ENCODE measurements at places on chromosomes 11 and 22.

DNA sequence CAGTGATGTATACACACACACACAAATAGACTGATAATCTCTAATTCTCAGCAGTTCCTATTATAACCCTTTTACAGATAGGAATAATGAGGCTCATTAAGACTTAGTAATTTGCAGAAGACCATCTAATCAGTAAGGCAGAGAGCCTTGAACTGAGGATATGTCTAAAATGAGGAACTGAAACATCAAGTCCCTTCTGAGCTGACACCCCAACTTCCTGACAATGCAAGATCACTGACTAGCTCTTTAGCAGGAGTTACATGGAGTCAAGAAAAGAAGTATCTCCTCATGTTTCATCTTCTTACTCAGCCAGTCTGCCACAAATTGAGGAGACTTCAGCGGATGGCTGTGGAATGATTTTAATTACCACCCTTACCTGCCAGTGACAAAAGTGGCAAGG is 193.0 kb downstream of the MSANTD4 start:
- DNase-seq = no peak

- DNase-seq = no peak
Measured at GRCh38 chr22:36104435-36104834, 56.1 kb downstream of the APOL3 start.

DNA sequence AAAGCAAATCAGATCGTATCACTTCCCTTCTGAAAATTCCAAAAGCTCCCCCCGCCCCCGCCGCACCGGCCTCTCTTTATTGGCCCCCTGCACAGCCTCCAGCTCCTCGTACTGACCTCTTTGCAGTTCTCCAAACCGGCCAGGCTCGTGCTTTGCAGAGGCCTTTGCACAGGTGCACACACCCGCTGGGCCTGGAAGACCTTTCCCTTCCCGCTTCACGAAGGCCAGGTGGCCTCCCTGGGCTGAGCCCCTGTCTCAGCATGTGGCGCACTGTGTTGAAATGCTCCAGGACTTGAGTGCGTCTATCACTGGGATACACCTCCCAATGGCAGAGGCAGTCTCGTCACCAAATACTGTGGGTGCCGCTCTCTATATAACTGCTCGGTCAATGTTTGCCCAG is 13.2 kb upstream of the ADA2 start:
- DNase-seq = no peak

GRCh38 chr11:66849501-66850234 is 6.4 kb downstream of the RCE1 start:
- DNase-seq = no peak

DNA sequence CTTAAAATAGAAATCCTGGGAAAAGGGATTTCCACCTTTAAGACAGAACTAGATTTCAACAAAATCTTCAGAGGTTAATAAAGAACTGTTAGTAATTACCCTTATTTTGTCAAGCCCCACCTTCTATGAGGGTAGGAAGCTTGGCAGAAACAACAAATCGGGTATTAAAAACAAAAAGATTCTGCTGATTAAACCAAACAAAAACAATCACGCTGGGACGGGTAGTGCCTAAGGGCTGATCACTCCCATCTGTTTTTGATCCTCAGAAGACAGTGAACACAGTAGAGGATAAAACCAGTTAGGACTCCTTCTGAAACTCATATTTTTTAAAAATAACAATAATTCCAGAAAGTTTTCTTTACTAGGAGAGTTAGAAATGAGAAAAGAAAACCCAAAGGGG is 441.3 kb upstream of the API5 start:
- DNase-seq = no peak

DNA sequence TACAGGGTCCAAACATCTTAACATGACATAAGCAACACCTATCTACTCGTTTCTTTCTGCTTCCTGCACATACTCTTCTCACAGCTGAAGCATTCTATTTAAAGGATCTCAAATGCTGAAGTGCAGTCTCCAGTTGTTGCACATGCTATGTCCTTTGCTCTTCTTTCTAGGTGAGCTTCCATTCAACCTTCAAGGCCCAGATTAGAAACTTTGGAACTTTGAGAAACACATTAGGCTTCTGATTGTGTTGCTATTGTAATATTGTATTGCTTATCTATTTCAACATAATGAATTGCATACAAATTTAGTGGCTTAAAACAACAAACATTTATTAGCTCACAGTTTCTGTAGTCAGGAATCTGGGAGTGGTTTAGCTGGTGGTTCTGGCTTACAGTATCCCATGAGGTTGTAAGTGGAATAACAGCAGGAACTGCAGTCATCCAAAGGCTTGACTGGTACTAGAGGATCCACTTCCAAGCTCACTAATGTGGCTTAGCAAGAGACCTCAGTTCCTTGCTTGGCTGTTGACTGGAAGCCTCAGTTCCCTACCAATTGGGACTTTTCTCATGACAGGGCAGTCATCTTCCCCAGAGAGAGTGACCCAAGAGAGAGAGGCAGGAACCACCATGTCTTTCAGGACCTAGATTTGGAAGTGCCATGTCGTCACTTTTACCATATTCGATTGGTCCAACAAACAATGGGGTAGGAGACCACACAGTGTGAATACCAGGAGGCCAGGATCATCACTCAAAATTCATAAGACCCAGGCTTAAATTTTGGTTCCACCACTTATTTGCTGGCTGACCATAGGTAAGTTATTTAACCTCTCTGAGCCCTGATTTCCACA is 27.2 kb upstream of the RASSF10 start:
- DNase-seq = no peak

DNA sequence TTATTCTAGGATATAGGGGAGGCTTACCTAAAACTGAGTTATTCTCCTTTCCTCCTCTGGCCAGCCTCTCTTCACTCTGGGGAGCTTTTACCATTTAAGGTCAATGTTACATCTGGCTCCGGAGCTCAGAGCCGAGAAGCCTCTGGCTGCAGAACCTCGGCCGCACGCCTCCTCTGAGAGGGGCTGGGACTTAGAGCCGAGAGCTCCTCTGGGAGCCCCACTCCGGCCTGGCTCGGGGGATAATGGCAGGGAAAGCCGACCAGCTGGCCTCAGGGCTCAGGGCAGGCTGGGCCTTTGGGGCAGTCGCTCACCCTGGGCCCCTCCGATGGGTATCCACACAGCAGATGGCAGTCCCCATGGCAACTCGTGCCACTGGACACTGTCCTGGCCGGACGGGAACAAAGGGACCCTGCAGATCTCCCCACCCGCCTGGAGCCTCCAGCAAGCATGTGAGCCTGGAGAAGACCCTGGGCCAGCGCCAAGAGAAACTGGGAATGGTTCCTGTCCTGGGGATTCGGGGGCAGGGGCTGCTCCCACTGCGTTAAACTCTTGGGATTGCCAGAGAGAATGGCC is at the start of gene IRAG1:
Gene IRAG1 (minus strand): TSS at position 247 of the 573 bp plus-strand sequence. CDS start 153 bp downstream, at position 94.
- DNase-seq = no peak

DNA sequence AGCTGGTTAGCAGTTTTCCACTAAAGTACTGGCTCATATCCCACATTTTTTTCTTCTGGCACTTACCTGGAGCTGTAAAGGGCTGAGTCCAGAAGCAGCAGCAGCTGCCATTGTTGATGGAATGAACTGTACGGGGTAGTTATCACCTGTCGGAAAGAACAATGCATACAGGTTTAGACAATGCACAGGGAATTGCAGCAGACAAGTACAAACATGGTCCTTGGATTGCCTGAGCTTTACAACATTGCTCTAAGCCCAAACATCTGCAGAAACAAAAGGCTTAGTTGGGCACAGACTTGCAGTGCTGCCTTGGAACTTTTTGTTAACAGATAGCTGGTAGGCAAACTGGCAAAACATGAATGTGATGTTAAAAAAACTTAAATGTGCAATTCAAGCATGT is 258.8 kb downstream of the SOX6 start:
- DNase-seq = no peak

- DNase-seq = no peak
Measured at GRCh38 chr22:47094861-47095330, 332.4 kb downstream of the TBC1D22A start.

GRCh38 chr11:30565027-30565426 is 21.1 kb downstream of the MPPED2 start:
- DNase-seq = no peak

GRCh38 chr11:19845626-19846025 is 133.0 kb downstream of the NAV2 start:
- no peak for DNase-seq

GRCh38 chr11:72026090-72026489 is 27.4 kb downstream of the IL18BP start:
- no peak for DNase-seq

DNA sequence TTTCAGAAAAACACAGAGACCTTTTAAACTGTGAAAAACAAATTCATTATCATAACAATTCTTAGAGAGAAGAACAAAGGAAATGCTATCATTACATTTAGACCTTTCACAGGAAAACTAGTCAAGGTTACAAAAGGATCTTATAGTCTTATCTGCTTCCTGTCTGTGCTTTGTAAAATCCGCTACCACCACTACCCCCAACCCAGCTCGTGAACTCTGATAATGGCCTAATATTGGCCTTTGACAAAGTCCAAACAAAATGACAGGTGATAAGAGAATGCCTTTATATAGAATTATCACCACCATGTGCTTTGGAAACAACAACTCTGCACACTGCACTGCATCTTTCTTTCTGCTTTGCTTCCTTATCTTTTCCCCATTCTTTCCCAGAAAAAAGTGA is 272.5 kb downstream of the SBF2 start:
- no peak for DNase-seq

DNA sequence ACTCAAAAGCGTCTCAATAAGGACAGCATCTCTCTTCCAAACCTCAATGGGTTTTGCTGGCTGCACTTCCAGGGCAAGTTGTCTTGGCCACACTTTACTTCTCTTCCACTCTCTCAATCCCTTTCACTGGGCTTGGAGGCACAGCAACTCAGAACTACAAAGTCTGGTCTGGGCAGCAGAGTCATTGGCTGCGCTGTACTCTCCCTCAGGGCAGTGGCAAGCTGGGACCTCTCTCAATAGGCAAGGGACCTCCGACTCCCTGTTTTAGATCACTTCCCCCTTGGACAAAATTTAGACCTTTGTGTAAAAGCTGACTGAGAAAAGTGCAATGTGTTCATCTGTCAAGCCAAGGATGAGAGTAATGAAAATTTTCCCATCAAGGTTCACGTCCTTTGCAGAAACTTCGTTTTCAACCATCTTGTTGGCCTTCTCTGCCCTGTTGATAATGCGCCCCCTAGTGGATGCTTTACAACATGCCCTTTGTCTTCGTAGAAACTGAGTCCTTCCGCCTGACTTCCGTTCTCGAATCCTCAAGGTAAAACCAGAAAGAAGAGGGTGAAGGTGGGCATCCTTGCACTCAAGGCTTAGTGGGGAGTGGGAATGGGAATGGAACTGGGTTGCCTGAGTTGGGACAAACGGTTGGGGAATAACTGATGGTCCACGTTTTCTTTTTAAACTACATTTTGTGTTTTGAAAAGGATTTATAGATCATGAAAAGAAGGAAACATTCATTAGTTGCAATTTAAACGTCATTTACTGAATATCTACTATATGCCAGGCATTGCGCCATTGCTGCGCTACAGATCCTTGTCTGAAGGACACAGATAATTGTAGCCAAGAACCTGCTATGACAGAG is 99.1 kb downstream of the CD44 start:
- peak; percentile 57 for DNase-seq

DNA sequence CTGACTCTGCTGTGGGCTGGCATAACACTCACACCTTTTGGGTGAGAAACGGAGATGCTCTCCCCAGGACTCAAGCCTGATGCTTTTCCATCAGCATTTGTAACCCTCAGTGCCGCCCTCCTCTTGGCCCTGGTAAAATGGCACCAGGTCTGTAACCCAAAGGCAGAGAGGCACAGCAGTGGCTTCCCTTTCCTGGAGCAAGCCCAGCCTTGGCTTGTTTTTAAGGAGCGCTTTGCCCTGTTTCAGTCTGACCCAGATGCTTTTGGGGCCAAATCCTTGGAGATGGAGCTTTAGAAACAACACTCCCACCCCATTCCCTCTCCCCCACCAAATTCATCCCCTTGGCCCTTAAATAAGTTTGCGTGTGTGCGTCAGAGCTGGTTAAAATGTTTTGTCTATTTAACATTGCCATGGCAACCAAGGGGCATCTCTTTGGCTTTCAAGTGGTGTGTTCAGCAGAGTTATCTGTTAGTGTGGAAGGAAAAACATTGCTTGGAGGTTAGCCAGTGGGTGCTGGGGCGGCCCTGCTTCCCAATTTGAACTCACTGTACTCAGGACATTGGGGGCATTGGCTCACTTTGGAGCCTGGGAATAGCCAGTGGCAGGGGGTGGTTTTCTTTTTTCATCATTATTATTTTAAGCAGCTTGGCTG is 134.1 kb downstream of the NAV2 start:
- no peak for DNase-seq

GRCh38 chr22:41779929-41780505 is 20.5 kb upstream of the CCDC134 start:
- peak; percentile 25 for DNase-seq

GRCh38 chr11:58286249-58286648 is 18.2 kb upstream of the OR10W1 start:
- no peak for DNase-seq

DNA sequence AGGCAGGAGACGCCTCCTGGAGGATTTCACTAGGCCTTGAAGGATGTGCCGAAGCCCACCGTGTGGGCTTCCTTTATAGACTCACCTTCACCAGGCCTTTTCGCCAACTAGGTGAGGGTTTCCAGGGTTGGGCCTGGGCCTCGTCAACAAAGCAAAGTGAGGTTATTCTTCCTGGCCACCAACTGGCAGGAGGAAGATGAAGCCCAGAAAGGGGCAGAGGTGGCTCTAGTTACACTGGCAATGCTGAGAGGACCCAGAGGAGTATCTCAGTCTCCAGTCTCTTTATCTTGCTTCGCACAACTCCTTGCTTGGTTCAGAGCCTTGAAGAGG is 404 bp upstream of the RELT start:
- no peak for DNase-seq

GRCh38 chr11:31656051-31656450 is 146.5 kb downstream of the ELP4 start:
- no peak for DNase-seq

DNA sequence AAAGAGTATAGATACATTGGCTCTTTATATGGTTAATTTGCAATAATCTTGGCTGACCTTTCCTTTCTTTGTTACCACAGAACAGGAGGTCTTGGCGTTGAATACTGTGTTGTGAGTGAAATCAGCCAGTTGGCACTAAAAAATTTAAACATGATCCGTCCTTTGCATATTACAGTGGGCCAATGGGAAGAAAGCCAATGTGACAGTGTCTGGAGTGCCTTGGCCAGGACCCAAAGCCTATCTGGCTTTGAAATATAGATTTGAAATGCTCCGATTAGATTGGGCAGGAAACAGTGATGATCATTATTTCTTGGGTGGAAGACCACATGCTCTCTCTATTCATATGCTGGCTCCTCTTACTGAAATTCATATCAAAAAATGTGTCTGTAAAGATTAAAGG is 339.6 kb upstream of the ANO3 start:
- DNase-seq = no peak

- DNase-seq = no peak
Measured at GRCh38 chr11:93846411-93846810, 4.0 kb downstream of the VSTM5 start.

DNA sequence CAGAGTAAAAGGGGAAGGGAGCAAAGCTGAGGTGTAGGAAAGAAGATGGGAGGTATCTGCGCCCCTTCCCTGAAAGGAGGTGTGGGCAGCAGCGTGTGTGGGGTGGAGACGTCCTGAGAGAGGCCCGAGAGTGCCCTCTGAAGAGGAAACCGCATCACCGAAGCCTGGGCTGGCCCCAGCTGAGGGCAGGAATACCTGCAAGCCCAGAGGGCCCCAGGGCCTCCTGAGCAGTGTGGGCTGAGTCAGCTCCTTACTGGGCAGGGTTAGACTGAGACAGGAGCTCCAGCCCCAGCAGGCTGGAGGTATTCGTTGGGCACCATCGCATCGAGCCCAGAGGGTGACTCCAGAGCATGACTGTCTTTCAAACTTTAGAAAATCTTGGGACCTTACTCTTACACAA is 534.0 kb upstream of the B3GAT1 start:
- no peak for DNase-seq

- no peak for DNase-seq
Measured at GRCh38 chr11:67656278-67656922, 5.9 kb upstream of the ACY3 start.
